Renal cortex interstitium (tissue), 15 donors: ENCODE measurements at places on chromosomes 7 and 10. TPM values are rescaled to one million over a fixed set of nuclear protein-coding genes. Genes with fewer than 3 reads are reported as not detected.

DNA sequence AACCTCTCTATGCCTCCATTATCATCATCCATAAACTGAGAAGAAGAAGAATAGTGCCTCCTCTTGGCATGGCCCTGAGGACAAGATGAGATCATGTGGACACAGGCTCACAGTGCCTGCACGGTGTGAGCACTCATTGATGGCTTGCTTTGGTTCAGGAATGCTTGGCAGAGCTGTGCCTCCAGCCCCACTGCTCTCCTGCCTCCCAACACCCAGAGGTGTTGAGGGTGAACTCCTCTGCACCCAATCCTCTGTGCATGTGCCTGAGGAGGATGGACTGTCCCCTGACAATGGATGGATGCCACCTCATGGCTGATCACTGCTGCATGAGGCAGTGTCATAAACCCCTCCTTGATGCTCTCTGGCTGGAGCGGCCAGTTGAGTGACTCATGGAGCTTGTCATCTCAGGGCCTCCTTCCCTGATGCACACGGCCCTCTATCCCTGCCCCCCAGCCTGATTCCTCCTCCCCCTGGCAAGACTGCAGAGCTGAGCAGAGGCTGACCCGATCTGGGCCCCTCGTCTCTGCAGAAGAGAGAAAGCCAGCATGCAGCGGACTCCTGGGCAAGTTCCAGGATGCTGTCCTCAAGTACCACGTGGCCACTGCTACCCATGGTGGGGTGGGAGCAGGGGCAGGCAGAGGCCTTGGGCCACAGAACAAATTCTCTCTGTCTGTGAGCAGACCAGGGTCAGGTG lies 136.3 kb downstream of the KCNMA1 start:
- DNase-seq = no peak

DNA sequence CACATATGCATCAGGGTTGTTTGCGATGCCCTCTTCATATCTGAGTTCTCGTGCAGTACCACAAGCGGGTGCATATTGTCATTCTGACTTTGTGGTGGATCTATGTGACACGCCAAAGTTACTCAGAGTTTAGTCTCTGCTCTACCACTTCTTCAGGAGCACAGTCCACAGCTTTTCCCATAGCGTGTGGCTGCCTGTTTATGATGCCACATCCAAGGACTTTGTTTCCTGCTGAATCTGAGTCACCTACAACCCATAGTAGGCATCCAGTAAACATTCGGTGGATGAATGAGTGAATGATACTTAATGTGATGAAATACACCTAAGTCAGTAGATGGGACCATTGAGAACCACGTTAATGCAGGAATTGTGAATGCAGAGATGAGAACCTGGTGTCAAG lies 15.0 kb downstream of the ADRA2A start:
- no peak for DNase-seq

- DNase-seq = no peak
These were observed 639.0 kb downstream of the REEP3 start for GRCh38 chr10:64159910-64160872.

DNA sequence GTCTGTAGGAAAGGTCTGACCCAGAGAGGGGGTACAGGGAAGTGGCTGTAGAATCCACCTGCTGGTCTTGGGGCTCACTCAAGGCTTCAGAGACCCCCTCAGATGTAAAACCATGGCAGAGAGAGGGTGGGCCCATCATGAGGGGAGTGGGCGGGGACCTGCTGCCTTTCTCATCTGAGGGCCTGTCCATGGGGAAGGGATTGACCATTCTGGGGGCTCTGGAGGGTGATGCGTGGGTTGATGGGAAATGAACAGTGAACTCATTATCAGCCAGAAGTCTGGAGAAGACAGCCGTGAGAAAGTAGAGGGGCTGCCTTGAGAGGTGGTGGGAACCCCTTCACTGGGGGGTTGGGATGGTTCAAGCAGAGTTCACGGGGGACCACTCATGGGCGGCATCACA lies 66.8 kb downstream of the MINDY4 start:
- DNase-seq = no peak

METTL27 gene
- polyA plus RNA-seq = 3.5 TPM

- no peak for DNase-seq
These were observed 1.1 kb upstream of the EGR2 start for GRCh38 chr10:62817121-62817765.

FAM185A gene
- polyA plus RNA-seq = 9.9 TPM

GRCh38 chr10:62761115-62761514 lies 43.4 kb upstream of the ADO start:
- DNase-seq = no peak

ZNHIT1 gene
- polyA plus RNA-seq = 50.2 TPM

GRCh38 chr7:141275350-141275749 lies 201.5 kb downstream of the TMEM178B start:
- DNase-seq = no peak

- no peak for DNase-seq
These were observed 54.5 kb downstream of the NRP1 start for GRCh38 chr10:33279811-33280602.

DNA sequence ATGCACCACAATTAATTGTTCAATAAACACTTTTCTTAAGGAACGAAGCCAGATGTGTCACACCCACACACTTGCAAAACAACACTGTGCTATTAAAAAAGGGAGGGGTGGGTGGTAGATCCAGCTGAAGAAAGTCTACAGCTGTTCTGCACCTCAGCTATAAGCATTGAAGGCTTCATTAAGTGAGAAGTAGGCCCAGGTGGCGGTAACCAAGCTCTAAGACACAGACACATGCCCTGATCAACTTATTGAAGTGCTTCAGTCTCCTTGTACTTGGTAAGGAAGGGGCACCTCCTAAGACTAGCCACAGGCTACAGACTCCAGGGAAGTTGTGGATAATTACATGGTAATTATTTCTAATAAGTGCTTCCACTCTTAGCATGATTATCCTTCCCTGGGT lies 4.5 kb upstream of the CPVL start:
- no peak for DNase-seq

DNA sequence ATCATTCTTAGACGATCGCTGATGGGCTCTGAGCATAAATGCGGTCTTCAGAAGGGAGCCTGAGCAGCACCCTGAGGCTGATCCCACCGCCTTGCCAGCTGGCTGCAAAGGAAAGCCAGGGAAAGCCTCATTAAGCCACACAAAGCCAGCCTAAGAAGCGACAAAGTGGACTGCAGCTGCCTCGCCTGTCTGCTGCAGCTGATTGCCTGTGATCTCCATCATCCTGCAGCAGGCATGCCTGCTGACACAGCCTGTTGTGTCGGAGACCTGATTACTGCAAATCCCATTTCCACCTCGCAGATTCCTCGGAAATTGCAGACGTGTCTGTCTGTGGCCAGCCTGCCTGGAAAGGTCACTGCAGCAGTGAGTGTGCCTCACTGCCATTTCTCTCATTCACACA lies 1087.0 kb upstream of the AUTS2 start:
- no peak for DNase-seq

GRCh38 chr10:35307297-35307696 lies 29.0 kb upstream of the CCNY start:
- DNase-seq = no peak

LRRTM3 gene
- polyA plus RNA-seq = 5.0 TPM

GRCh38 chr7:33815336-33815735 lies 90.0 kb upstream of the BMPER start:
- DNase-seq = no peak
